Esophagus squamous epithelium (tissue), 5 donors: ENCODE measurements at places on chromosomes 1 and 21.

DNA sequence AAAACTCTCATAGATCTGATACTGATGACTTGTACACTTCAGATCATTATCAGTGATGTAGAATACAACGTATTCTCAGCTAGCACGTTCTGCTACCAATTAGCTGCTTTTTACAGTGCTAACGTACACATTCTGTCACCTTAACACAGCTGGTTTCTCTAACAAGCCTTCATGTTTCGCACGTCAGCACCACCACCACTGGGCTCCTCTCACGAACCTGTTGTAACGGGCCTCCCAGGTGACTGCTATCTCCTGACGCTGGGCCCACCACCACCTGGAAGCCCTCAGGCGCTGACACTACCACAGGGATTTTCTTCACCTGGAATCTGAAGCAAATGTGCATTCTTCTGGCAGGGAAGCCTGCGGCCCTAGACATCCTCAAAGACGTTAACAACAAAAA is 19.8 kb downstream of the TOMM20 start:
- DNase-seq = no peak

- no peak for DNase-seq
Measured at GRCh38 chr21:14876524-14876840, 188.3 kb downstream of the NRIP1 start.

- no peak for DNase-seq
Measured at GRCh38 chr1:195241066-195241465, 1367.2 kb downstream of the KCNT2 start.

- no peak for DNase-seq
Measured at GRCh38 chr1:104294259-104294658, 544.6 kb downstream of the AMY1C start.

DNA sequence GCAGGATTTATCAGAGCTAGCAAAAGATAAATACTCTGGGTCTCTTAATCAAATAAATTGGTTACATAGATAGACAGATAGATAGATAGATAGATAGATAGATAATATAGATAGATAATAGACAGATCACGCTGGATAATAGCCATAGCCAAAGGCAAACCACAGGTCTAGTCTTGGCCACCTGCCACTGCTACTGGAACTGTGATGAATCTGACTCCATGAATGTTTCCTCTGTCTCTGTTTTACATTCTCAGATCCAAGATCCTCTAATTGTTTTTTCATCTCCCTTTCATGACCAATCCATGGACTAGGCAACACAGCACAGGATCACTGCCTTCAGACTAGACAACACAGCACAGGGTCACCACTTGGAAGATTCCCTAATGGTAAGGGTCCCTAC is 444.7 kb upstream of the NFIA start:
- DNase-seq = no peak

- DNase-seq = no peak
Measured at GRCh38 chr1:90346757-90347156, 351.8 kb downstream of the ZNF326 start.

DNA sequence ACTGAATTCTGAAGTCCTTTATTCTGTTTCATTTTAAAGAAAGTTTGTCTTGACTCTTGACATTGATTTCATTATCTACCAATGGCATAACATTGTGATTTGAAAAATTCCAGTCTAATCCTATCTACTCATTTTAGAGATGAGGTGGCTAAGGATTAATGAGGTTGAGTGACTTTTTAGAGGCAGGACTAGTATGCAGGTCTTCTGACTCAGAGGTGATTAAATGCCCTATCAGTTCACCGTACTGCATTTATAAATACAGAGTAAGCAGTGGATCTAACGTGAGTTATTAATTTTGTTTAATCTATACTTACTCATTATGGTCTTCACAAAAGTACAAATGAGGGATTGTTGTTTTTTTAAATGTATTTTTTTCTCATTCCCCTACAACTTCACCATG is 277.6 kb downstream of the PTBP2 start:
- DNase-seq = no peak
